ENCODE measurements at places on chromosomes 1 and 21.

- DNase-seq, result no peak
Observed at GRCh38 chr1:101235216-101235695, 1.6 kb upstream of the S1PR1 start.

- DNase-seq, result no peak
Observed at GRCh38 chr1:85195703-85196102, 5.1 kb downstream of the SYDE2 start.

DNA sequence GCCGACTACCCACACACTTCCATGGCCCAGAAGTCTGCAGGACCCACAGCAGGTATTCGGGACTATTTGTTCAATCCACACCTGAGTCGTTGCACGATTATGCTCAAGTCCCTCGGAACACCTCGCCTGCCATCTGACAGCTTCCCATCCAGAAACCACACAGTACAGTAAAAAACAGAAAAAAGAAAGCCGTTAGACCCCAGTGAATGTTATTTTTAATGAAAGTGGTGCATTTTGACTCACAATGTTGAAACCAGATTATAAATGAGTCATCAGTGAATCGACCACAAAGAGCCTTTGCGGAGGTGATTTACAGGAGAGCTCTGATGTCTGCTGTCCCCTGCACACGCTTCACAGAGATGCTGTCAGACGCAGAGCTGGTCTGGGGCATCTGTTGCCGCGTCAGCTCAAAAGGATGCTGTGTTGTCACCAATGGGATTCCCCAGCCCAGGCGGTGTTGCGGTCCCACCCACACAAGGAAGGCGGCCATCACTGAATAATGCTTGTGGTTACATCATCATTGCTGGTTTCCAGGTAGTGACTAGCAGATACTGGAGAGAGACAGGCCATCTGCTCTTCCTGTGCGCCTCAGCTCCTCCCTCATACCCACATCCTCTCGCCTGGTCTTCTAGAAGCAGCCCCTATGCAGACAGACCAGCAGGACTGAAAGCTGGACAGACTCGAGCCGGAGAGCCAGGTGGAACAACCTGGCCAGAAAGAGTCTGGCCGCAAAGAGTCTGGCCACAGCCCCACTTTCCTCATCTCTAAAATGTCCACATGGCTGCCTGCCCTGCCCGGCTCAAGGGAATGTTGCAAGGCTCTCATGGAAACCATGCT is 116.8 kb downstream of the TOMM20 start:
- peak; percentile 99 for DNase-seq

- no peak for DNase-seq
Observed at GRCh38 chr1:14110040-14110439, 410.1 kb downstream of the PRDM2 start.

GRCh38 chr1:227437495-227438008 is 119.3 kb upstream of the CDC42BPA start:
- DNase-seq, result no peak

DNA sequence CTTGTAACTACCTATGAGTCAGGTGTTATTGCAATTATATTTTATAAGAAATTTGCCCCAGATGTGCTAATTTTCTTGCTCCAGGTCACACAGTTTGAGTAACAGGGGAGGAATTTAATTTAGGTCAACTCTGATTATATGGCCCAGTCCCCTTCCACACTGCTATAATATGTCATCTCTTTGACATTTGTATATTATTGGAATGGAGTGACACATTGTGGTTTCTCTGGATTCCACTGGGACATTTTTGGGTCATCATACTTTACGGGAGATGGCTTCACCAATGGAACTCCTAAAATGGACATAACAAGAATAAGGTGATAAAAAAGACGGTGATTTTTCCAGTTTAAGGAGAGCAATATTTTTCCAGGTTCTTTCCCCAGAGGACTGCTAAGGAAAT is 191.2 kb downstream of the DISC1 start:
- DNase-seq, result no peak

DNA sequence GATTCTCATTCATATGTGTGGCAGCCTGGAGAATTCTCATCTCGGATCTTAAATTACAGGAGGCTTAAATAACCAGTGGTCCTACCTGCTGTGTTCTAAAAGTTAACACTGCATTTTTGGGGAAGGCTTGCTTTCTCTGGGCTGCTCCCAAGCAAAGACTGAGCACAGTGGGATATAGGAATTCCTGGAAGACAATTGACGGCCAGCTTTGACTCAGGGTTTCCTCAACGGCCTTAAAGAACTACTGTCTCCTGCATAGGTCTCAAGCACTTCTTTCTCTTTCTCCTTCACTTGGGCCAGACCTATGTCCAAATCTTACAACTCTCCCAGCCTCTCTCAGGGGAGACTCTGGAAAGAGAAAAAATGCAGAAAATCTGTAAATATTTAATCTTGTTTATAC is 1.0 kb upstream of the KRTAP13-3 start:
- no peak for DNase-seq

DNA sequence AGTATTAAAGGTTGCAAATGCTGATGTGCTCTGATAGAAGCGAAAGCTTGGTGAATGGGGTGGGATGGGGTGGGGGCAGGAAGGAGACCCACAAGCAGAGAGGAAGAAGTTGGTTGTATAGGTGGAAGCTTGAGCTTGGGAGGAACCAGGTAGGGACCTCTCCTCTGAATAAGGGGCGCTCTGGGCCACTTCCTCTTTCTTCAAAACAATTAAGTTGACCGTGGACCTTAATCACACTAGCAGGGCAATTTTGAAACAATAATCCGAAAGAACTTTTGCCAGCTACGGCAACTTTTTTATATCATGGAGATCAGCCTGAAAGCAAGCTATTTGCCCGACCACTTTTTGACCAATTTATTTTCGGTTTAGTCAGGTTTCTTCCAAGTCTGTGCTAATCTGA is 1.9 kb upstream of the DYRK1A start:
- peak; percentile 66 for DNase-seq

DNA sequence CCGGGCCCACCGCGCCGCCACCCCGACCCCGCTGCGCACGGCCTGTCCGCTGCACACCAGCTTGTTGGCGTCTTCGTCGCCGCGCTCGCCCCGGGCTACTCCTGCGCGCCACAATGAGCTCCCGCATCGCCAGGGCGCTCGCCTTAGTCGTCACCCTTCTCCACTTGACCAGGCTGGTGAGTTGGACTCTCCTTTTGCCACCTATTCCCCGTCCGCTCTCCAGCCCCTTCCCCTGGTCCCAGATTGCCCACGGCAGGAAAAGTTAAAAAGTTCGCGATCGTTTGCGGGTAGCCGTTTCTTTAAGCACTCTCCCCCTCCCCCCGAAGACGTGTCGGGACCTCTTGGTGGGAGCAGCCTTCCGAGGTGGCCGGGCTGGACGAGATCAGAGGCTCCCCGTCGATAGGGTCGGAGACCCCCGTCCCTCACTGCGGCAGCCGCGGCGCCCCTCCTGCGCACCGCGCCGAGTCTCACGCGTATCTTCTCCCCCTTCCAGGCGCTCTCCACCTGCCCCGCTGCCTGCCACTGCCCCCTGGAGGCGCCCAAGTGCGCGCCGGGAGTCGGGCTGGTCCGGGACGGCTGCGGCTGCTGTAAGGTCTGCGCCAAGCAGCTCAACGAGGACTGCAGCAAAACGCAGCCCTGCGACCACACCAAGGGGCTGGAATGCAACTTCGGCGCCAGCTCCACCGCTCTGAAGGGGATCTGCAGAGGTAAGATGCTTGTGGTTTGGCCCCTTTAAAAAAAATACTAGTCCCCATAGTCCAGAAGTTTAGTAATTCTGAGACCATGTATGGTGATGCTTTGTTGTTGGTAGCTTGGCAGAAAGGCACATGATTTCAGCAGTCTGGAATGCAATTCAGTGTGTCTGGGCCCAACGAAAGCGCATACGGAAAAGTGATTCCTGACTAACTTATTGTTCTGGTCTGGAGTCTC is 576 bp downstream of the CCN1 start:
- peak; percentile 79 for DNase-seq

GRCh38 chr1:2561898-2562895 is 6.0 kb downstream of the TNFRSF14 start:
- no peak for DNase-seq

DNA sequence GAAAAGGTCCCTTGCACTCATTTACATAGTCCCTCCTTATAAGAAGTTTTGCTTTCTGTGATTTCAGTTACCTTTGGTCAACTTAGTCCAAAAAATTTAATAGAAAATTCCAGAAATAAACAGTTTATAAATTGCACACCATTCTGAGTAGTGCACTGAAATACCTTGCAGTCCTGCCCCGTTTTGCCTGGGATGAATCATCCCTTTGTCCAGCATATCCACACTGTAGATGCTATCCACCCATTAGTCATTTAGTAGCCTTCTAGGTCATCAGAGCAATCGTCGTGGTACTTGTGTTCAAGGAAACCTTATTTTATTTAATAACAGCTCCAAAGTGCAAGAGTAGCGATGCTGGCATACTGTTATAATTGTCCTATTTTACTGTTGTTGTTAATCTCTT is 38.0 kb downstream of the SPRTN start:
- DNase-seq, result no peak

DNA sequence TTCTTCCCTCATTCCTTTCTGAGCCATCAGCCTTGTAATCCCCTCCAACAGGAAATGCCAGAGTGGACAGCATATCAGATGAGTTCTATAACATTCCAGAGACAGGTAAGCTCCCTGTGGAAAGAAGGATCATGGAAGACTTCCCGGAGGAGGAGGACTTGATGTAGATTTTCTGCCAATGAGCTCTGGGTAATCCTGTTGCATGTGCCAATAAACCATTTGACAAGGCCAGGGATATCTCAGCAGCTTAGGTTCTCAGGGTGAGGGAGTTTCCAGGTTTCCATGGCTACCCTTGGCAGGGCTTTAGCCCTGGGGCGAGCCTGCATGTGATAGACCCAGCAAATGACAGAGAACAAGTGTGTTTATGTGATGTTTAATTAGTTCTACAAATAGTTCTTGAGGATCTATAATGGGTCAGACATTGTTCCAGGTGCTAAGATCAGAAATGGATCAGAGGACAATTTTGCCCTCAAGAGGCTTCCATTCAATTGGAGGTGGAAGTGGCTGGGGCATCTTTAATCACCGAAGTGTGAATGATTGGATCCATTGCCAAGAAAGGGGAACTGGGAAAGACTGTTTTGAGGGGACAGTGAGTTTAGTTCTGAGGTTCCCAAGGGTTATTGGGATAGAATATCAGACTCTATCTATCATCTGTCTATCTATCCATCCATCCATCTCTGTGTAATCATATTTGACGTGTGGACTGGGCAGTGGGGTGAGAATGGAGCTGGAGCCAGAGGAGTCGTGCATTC is 6.9 kb downstream of the PLA2G5 start:
- no peak for DNase-seq

DNA sequence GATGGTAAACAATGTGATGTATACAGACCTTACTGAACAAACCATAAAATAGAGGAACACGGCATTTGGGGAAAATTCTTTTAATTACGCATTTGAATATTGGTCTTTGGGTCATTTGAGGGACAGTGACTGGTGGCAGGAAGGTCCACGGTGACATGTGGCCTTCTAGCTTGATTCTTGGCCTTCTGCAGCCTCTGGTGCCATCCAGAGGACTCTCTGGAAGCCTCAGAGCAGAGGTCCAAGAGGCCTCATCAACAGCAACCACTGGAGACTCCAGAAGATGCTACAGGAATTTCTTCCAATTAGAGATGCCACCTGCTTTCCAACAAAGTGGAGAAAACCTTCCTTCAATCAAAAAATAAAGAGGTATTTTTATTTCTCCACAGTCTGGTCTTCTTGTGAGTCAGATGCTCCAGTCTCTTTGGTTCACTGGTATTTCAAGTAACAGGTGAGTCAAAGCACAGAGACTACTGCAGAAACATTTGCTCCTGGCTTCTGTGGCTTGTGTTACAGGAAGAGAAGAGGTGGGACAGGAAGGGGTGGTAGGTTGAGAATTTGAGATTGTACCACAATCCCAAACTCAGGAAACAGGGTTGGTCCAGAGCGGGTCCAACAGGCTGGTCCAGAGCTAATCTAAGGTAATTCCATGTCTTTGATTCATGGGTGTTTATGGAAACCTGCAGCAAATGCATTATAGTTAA is 2.7 kb upstream of the F5 start:
- DNase-seq, result no peak

DNA sequence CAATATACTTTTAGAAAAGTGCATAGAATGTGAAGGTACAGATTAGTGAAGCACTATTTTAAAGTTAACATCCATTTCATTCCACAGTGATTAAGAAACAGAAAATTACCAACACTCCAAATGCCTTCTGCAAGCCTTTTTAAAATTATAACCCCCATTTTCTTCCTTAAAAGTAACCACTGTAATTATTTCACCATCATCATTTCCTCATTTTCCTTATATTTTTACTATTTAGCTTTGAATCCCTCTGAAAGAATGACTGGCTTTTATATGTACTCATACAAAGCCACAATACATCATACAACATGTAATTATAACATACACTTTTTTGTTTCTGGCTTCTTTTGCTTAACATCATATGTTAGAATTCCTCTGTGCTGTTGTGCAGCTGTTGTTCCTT is 6.5 kb upstream of the NEGR1 start:
- no peak for DNase-seq

DNA sequence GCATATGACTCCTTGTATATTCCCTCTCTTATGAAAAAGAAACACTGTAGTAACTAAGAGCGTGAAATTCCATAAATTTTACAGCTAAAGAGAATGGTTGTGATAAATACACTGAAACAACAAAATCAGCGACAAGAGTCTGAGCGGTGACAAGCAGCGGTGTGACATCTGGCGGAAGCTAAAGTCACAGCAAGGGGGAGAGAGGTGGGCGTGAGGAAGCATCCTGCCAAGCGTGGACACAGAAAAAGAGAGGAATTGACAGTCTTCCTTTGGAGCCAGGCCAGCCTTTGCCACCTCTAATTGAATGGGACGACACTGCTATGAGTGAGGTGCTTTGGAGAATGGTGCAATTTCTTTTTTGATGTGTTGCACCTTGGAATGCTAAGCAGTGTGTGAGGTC is 25.9 kb downstream of the PSMB2 start:
- DNase-seq, result no peak

GRCh38 chr1:27563341-27563590 is 40.7 kb downstream of the AHDC1 start:
- no peak for DNase-seq

DNA sequence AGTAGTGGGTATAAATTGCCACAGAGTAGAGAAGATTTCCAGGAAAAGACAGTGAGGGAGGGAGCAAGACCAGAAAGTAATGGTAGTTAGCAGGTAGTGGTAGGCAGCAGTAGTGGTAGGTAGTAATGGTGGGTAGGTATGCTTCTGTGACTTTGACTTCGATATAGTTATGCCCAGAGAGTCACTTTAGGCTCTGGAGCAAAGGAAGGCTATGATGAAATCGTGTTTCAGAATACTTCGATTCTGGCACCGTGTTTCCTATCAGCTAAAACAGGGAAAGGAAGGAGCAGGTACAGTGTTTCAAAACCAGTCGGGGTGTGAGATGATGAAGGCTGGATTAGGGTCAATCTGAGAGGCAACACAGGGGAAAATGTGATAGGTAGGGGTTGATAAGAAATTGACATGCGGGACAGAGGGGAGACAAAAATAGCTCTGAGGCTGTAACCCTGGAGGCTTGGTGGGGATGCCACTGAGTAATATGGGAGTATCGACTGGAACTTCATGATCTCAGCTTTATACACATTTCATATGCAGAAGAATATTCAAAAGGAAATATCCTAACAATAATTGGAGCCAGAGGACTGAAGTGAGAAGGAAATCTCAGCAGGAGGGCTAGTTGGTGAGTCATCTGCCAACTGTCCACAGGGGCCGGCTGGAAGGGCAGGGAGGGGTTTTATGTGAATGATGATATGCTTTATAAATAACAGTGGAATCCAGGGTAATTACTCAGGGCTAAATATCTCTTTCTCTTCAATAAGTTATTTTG is 25.2 kb upstream of the TRIM45 start:
- no peak for DNase-seq

Data from hematopoietic multipotent progenitor cell (in vitro differentiated cells).